T-helper 22 cell (primary cell): ENCODE measurements at places on chromosomes 4 and X.

- DNase-seq = no peak
Measured at GRCh38 chrX:81259714-81260395, 58.0 kb downstream of the SH3BGRL start.

DNA sequence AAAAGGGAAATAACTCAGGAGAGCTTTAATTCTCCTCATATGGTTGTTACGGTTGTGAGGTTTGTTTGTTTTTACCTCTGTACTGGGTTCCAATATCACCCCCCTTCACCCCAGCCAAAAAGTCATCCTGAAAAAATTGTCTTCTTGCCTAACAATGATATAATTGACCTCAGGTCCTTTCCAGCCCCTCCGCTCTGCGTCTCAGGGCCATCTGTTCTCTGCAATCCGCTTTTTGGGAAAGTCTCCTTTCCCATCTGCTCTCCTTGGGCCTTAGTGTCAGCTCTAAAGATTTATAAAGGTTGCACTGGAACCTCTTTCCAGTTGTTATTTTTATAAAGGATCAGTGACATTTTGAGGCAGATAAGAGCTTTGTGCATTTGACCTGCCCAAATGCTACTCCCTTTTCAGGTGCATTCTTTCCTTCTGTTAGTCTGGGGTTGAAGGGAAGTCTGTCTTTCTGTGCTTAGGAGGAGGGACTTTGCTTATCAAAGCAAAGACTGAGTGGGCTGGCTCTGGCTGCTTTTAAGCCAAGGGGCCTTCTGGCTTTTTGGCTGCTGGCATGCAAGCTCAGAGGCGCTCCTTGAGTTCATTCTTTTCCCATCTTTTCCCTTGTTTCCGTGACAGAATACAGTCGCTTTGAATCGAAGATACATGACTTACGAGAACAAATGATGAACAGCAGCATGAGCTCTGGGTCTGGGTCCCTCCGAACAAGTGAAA lies 34.1 kb downstream of the DLG3 start:
- no peak for DNase-seq

GRCh38 chr4:140705625-140706275 lies 50.4 kb downstream of the TBC1D9 start:
- DNase-seq = no peak

DNA sequence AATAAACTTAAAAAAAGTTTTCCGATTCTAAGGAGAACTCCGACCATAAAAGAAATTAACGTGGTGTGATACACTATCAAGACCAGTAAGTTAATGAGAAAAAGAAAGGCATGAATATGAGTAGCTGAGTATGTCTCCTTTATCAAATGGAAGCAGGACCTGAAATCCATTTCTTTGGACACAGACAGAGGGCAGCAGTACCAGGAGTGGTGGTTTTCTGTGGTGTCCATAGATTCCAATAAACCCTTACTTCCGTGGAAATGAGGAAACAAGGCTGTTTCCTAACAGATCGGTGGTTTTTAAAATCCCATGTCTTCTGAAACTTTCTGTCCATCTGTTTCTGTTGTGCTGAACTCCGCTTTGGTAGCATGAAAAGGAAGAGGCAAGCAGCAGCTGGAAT lies 128.5 kb upstream of the TSPAN5 start:
- DNase-seq = no peak

GRCh38 chr4:54289316-54289715 lies 60.2 kb downstream of the PDGFRA start:
- no peak for DNase-seq

DNA sequence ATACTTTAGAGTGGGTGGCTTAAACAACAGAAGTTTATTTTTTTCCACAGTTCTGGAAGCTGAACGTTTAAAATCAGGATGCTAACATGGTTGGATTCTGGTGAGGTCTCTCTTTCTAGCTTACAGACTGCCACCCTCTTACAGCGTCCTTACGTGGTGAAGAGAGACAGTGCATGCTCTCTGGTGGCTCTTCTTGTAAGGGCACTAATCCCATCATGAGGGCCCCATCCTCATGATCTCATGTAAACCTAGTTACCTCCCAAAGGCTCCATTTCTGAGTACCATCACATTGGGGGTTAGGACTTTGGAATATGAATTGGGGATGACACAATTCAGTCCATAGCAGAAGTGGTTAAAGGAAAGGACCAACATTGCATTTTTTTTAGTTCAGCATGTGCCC lies 132.8 kb downstream of the BMPR1B start:
- no peak for DNase-seq

GRCh38 chr4:48589098-48589445 lies 99.0 kb downstream of the ZAR1 start:
- DNase-seq = no peak

GRCh38 chrX:17433965-17434364 lies 59.0 kb downstream of the NHS start:
- no peak for DNase-seq

DNA sequence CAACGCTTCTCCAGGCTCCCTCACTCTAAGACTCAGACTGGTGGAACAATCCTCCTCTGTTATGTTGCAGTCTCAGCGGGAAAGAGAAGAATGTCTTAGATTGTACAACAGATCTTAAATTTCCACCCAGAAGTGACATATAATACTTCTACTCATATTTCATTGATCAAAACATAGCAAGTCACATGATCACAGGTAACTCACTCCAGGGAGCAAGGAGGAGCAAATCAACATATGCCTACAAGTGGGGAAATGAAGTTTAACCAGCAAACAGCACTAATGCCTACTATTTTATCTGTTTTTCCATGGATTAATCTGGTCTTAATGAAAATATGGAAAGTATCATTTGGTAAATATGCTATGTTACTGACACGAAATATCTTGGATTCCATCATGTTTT lies 819.8 kb downstream of the CCSER1 start:
- DNase-seq = no peak

GRCh38 chr4:8135666-8136065 lies 22.9 kb downstream of the ABLIM2 start:
- no peak for DNase-seq

- no peak for DNase-seq
Measured at GRCh38 chr4:189060104-189060503, 880.6 kb upstream of the FRG1 start.

DNA sequence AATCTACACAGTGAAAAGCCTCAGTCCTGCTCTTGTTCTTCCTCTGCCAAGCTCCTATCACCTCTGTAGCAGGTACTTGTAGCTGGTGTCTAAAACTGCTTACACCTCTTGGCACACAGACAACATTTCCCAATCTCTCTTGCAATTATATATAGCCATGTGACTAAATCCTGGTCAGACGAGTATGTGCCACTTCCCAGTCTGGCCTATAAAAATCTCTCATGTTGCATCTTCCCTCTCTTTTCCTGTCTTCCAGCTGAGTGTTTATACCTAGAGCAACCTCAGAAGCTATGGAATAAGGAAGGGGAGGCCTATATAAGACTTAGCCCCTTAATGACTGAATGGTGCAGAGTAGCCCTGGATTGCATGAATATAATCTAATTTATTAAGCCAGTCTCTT lies 105.8 kb downstream of the RNF150 start:
- DNase-seq = no peak

DNA sequence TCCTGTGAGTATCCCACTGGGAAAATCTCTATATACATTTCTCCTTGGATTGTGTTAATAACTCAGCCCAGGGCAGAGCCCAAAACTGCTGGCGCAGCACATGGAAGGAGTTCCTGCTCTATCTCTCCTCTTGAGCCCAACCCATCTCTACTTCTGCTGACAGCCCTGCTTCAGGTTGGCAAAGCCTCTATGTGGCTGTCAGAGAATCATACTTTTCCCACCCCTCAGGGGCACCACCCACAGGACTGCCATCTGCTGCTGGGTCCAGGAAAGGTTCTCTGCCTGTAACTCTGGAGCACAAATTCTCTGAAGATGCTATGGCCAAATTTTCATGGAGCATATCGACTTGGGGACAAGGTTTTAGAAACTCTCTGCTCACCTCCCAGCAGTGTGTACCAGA lies 278.5 kb upstream of the EMCN start:
- DNase-seq = no peak

GRCh38 chrX:71532078-71532752 lies 689 bp upstream of the OGT start:
- peak; percentile 56 for DNase-seq

DNA sequence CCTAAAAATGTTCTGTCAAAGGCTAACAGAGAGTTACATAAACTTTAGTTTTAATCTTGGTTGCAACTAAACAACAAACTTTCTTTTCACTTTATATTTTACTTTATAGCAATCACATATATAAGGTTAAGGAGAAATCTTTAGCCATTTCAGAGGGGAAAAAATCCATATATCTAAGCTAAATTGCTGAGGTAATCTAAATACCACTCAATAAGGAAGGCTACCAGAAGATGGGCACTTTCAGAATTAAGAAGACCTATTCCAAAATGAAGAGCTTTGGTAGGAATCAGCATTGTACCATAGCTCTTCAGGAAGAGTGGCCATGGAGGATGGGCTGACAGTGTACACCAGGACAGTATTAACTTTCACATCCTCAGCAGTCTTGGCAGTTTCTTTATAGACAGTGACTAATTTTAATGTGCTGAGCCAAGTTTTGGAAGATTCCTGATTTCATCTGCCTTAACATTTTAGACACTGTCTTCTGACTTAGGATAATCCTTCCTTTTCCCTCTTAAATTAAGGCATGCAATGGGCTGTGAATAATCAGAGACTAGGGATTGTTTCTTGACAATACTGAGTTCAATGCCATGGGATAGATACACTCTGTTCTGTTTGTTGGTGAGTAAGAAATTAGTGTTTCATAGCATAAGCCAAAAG lies 7.1 kb downstream of the FAT4 start:
- no peak for DNase-seq

GRCh38 chr4:99927566-99927965 lies 18.9 kb downstream of the DNAJB14 start:
- no peak for DNase-seq

GRCh38 chrX:21678048-21678612 lies 20.0 kb upstream of the KLHL34 start:
- no peak for DNase-seq

DNA sequence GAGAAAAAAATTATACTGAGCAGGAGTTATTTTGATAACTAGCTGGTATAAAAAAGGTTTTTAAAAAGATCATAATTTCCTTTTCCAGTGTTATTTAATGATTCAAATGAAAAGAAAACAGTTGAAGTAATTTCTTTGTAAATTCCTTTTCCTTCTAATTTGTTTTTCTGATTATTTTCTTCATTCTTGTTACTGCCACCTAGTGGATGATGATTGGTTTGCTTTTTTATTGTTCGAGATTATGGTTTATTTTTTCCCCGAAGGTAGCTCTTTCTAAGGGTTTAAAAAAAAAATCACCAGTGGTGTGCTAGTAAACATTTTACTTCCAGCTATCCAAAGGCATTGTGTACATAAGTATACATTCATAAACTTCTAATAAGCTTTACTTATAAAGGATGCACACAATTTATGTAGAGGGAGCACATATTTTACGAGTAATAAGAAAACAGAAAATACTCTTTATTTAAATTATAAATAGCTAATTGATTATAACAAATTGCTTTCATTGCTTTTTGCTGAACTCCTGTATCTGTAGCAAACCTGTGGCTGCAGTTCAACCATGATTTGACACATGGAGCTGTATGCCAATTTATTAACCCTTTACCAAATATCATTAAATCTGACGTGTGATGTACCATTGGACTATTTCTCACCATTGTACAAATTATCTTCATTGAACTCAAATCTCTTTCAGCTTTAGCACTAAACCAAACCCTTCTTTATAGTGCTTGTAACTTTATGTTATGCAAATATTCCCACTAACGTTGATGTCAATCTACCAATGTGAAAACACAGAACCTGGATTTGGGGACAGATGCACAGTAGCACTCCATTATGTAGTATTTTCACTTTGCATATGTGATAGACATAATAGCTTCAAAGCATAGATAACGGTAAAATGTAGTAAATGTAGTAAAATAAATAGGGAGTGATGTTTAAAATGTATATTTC lies 97.8 kb upstream of the ANK2 start:
- DNase-seq = no peak

DNA sequence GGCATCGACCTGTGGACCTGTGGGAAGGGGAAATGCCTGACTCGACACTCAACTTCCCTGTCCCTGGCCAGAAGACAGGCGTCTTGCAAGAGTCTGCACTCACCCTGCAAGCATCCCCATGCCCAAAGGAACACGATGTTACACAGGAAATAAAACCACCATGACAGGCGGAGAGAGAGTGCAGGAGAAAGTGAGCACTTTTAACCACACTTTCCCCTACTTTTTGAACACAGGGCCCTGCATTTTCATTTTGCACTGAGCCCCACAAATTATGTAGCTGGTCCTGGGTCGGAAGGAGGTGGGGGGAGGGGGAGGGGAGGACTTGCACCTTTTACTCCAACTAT lies 13.8 kb upstream of the MAN2B2 start:
- no peak for DNase-seq

DNA sequence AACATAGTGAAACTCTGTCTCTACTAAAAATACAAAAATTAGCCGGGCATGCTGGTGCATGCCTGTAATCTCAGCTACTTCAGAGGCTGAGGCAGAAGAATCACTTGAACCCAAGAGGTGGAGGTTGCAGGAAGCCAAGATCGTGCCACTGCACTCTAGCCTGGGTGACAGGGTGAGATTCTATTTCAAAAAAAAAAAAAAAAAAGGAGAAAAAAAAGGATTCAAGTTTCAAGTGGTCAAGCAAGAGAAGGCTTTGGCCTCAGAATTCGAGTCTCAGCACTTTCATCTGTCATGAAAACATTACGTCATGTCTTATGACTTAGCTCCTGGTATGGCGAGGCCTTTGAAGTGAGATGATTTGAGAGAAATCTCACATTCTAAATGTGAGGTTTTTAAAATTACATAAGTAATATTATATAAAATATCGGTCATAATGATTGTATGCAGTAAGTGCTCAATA lies 21.2 kb upstream of the DHRSX start:
- DNase-seq = no peak

DNA sequence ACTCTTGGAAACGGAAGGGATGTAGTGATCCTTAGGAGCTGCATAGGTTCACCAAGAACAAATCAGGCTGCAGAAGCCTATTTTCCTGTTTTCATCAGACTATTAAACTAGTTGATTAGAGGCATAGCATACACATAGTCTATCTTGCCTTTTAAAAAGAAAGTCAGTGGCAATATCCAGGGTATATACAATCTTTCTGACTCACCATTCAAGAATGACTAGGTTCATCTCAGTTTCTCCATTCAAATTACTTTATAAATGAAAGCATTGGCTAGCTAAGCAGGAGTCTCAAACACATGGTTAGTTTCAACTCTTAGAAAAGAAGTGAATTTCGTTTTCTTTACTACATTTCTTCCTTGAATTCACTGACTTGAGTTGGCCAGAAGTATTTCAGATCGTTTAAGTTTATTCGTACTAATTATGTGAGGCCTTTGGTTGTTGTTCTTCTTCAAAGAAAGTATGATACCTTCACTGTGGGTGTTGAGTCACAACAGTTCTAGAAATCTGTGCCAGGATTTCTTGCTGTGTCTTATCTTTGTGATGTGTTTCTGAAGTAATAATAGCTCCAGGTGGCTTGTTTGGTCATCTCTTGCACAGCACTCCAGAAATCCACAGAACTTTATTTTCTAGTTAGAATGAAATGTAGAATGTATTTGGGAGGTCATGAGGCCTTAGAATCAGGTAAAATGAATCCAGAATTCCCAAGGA lies 88.2 kb downstream of the AWAT2 start:
- DNase-seq = no peak
